T-helper 17 cell (primary cell): ENCODE measurements at places on chromosomes 2 and 18.

- no peaks in the 10 kb centered on the region for H3K36me3 ChIP-seq
- H3K4me1 ChIP-seq, result no peaks in the 10 kb centered on the region
- peaks cover 7% of the 10 kb centered on the region for H3K27me3 ChIP-seq
- H3K27ac ChIP-seq, result no peak overlapping the region
- H3K4me3 ChIP-seq, result no peak overlapping the region
Measured at GRCh38 chr2:1793868-1794445, 49.6 kb upstream of the PXDN start.

DNA sequence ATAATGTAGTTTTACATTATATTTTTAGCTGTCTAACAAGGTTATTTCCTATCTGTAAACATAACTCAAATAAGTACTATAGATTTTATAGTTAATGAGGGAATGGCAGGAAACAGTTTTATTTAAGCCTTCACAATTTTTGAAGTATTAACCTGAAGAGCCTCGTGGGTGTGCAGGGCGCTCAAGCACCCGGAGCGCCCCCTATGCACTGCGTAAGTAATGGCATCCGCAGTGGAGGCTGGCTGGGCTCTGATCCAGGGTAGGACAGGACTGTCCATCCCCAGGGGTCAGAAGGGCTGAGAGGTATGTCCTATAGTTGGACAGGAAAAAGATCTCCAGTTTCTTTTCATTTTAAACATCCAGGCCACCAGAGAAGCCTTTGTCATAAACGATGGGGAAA, 8.2 kb upstream of the GBX2 start:
- H3K27ac ChIP-seq, result no peak overlapping the region
- peaks cover 63% of the 10 kb centered on the region for H3K27me3 ChIP-seq
- H3K4me1 ChIP-seq, result peaks cover 18% of the 10 kb centered on the region
- no peak for DNase-seq
- H3K4me3 ChIP-seq, result peak overlapping the region; percentile 56

DNA sequence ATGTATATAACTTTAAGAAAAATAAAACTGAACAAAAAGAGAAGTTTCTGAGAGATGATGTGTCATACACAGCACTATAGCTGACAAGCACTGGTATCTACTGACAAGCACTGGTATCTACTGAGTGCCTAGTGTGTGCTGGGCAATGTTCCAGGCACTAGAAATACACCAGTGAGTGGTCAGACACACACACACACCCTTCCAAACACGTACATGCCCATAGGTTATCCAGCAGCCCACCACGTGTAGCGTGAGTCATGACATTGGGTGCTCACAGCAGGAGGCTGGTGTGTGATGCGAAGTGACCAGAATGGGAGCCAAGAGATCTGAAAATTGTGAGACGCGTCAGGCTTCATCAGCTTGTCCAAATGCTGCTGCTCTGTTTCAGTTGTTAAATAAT, 12.2 kb upstream of the GNAL start:
- peaks cover 73% of the 10 kb centered on the region for H3K27me3 ChIP-seq
- H3K27ac ChIP-seq, result no peak overlapping the region

DNA sequence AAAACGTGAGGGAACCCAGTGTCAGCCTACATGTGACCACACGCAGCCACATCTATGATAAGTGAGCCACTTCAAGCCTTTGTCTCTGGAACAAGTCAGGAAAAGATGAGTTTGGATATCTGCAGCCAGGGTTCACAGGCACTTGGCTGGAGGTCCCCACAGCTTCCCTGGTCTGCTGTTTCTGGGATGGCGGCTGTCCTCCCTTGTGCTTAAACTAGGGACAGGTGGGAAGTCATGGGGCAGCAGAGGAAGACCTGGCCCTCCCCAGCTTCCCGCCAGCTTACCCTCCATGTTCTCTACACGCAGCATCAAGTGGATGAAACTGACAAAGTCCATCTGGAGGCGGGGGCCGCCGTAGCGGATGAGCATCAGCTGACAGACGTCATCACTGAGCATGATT, 38.5 kb upstream of the GALNT14 start:
- H3K27ac ChIP-seq, result no peak overlapping the region
- peaks cover 16% of the 10 kb centered on the region for H3K27me3 ChIP-seq
- DNase-seq, result no peak
- H3K4me3 ChIP-seq, result no peak overlapping the region
- H3K4me1 ChIP-seq, result no peaks in the 10 kb centered on the region

- H3K4me1 ChIP-seq, result no peaks in the 10 kb centered on the region
- no peaks in the 10 kb centered on the region for H3K36me3 ChIP-seq
- H3K27me3 ChIP-seq, result no peaks in the 10 kb centered on the region
- H3K27ac ChIP-seq, result no peak overlapping the region
- H3K4me3 ChIP-seq, result no peak overlapping the region
- DNase-seq, result no peak
Measured at GRCh38 chr2:207487650-207488311, 42.0 kb upstream of the CREB1 start.

- no peak overlapping the region for H3K27ac ChIP-seq
- no peak overlapping the region for H3K4me3 ChIP-seq
- H3K36me3 ChIP-seq, result no peaks in the 10 kb centered on the region
- no peaks in the 10 kb centered on the region for H3K4me1 ChIP-seq
Measured at GRCh38 chr2:110958346-110959119, 162.2 kb upstream of the BCL2L11 start.

- no peaks in the 10 kb centered on the region for H3K4me1 ChIP-seq
- no peak for DNase-seq
- H3K4me3 ChIP-seq, result no peak overlapping the region
- H3K27ac ChIP-seq, result no peak overlapping the region
- no peaks in the 10 kb centered on the region for H3K27me3 ChIP-seq
Measured at GRCh38 chr18:56315363-56315762, 323.0 kb downstream of the TXNL1 start.
